Endothelial cell (in vitro differentiated cells): ENCODE measurements at places on chromosomes 11 and 22. TPM values are rescaled to one million over a fixed set of nuclear protein-coding genes. Genes with fewer than 3 reads are reported as not detected.

GRCh38 chr11:133053124-133053776 is 479.1 kb downstream of the OPCML start:
- DNase-seq: no peak
- no peak overlapping the region for H3K27ac ChIP-seq
- H3K36me3 ChIP-seq: no peaks in the 10 kb centered on the region

GRCh38 chr11:34570584-34570983 is 50.3 kb upstream of the EHF start:
- H3K4me3 ChIP-seq: no peak overlapping the region
- DNase-seq: no peak
- H3K36me3 ChIP-seq: no peaks in the 10 kb centered on the region
- no peak overlapping the region for H3K27ac ChIP-seq
- H3K4me1 ChIP-seq: no peaks in the 10 kb centered on the region
- H3K27me3 ChIP-seq: peaks cover 2% of the 10 kb centered on the region

- H3K36me3 ChIP-seq: no peaks in the 10 kb centered on the region
- H3K4me1 ChIP-seq: no peaks in the 10 kb centered on the region
- no peaks in the 10 kb centered on the region for H3K27me3 ChIP-seq
- no peak overlapping the region for H3K27ac ChIP-seq
Observed at GRCh38 chr11:129710423-129710822, 105.2 kb upstream of the TMEM45B start.

- peaks cover 13% of the 10 kb centered on the region for H3K27me3 ChIP-seq
- H3K4me3 ChIP-seq: no peak overlapping the region
- no peak overlapping the region for H3K27ac ChIP-seq
- no peaks in the 10 kb centered on the region for H3K36me3 ChIP-seq
Observed at GRCh38 chr11:116725434-116726221, 47.2 kb downstream of the BUD13 start.

GRCh38 chr22:29916007-29916544 is 33.1 kb downstream of the MTMR3 start:
- H3K4me1 ChIP-seq: peaks cover 6% of the 10 kb centered on the region
- peaks cover 1% of the 10 kb centered on the region for H3K27me3 ChIP-seq
- no peak for DNase-seq
- H3K36me3 ChIP-seq: no peaks in the 10 kb centered on the region

GRCh38 chr11:111413849-111414248 is 34.8 kb upstream of the POU2AF1 start:
- no peak for DNase-seq
- H3K36me3 ChIP-seq: no peaks in the 10 kb centered on the region
- peaks cover 16% of the 10 kb centered on the region for H3K4me1 ChIP-seq
- peaks cover 5% of the 10 kb centered on the region for H3K27me3 ChIP-seq
- H3K4me3 ChIP-seq: no peak overlapping the region
- H3K27ac ChIP-seq: no peak overlapping the region

- H3K27ac ChIP-seq: no peak overlapping the region
- no peak for DNase-seq
- no peak overlapping the region for H3K4me3 ChIP-seq
- H3K4me1 ChIP-seq: peaks cover 10% of the 10 kb centered on the region
- H3K36me3 ChIP-seq: peaks cover 11% of the 10 kb centered on the region
Observed at GRCh38 chr11:19994672-19995071, 165.6 kb downstream of the DBX1 start.

DNA sequence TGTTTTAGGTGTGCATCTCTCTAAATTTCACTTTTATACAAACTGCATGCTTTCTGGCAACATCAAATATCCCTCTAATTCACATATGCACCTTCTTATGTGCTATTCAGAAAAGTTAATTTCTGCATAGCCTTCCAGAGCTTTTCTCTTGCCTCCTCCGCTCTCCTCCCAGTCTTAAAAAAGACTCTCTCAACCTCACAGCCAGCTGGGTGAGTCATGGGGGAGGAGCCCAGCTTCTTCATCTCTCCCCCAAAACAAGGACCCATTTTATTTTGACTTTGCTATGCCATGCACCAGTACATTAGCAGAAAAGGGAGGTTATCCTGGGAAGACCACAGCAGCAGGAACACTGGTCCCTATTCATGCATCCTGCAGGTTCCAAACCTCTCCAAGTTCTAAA is 234.4 kb downstream of the KCNA4 start:
- no peak for DNase-seq
- no peaks in the 10 kb centered on the region for H3K36me3 ChIP-seq
- no peak overlapping the region for H3K27ac ChIP-seq
- peaks cover 5% of the 10 kb centered on the region for H3K4me1 ChIP-seq
- H3K4me3 ChIP-seq: no peak overlapping the region
- H3K27me3 ChIP-seq: no peaks in the 10 kb centered on the region

DNA sequence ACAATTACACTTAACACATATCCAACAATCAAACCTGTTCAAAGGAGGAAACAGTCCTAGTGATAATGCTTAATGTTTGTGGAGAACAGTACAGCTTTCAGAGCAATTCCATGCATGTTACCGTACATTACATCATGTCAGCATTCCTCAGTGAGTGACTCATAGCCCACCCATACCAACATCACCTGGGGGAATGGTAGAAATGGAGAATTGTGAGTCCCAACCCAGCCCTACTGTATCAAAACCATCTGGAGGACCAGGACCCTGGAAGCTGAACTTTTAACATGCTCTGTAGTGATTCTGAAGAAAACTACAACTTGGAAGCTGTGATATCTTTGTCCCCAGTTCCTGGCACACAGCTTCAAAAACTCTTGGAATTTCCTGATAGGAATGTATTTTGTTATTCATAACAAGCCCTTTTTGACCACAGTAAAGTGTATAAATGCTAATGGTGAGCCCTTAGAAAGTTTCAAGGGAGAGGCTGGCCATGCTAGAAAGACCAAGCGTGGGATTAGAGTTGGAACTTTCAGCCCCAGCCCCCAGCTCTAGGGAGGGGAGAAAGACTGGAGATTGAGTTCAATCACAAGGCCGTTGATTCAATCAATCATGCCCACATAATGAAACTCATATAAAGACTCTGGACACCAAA is 301.1 kb downstream of the BUD13 start:
- no peak overlapping the region for H3K4me3 ChIP-seq
- no peak overlapping the region for H3K27ac ChIP-seq
- no peaks in the 10 kb centered on the region for H3K36me3 ChIP-seq

GRCh38 chr11:95084509-95084908 is 5.1 kb upstream of the ENDOD1 start:
- no peak overlapping the region for H3K27ac ChIP-seq
- peaks cover 8% of the 10 kb centered on the region for H3K27me3 ChIP-seq
- H3K4me3 ChIP-seq: no peak overlapping the region
- no peaks in the 10 kb centered on the region for H3K36me3 ChIP-seq
- H3K4me1 ChIP-seq: peaks cover 9% of the 10 kb centered on the region
- no peak for DNase-seq

DNA sequence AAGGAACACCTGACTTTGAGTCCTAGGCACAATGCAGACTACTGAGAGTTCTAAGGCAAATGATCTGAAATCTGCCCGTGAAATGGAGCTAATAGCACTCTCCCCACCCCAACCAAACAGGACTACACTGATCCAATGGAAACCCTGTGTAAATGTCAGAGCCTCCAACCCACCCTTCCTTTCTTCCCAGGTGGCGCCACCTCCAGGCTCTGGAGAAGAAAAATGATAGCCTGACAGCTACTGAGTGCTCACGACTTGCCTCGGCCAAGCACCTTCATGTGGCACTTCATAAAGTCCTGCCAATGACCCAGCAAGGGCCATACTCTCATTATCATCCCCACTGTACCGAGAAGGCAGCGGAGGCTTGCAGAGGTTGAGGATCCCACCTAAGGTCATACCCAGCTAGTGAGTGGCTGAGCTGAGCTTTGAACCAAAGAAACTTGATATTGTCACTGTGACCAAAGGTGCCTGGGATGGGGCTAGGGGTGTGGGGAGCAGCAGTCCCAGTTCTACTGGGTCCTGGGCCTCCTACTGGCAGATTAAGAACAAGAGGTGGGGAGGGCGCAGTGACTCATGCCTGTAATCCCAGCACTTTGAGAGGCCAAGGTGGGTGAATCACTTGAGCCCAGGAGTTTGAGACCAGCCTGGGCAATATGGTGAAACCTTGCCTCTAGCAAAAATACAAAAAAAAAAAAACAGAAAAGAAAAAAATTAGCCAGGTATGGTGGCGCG is 20.5 kb downstream of the TST start:
- H3K27me3 ChIP-seq: peaks cover 5% of the 10 kb centered on the region
- peaks cover 3% of the 10 kb centered on the region for H3K36me3 ChIP-seq
- no peaks in the 10 kb centered on the region for H3K4me1 ChIP-seq
- no peak for DNase-seq

GRCh38 chr22:26922806-26923205 is 265.4 kb downstream of the MIAT start:
- no peaks in the 10 kb centered on the region for H3K27me3 ChIP-seq
- H3K4me1 ChIP-seq: no peaks in the 10 kb centered on the region
- H3K27ac ChIP-seq: no peak overlapping the region
- no peaks in the 10 kb centered on the region for H3K36me3 ChIP-seq
- no peak overlapping the region for H3K4me3 ChIP-seq
- DNase-seq: peak; percentile 28

GRCh38 chr22:25668437-25668836 is 73.6 kb upstream of the MYO18B start:
- H3K27ac ChIP-seq: no peak overlapping the region
- H3K36me3 ChIP-seq: no peaks in the 10 kb centered on the region
- DNase-seq: no peak
- H3K4me3 ChIP-seq: no peak overlapping the region
- peaks cover 9% of the 10 kb centered on the region for H3K4me1 ChIP-seq

GRCh38 chr11:117918366-117919255 is 10.6 kb downstream of the TMPRSS13 start:
- no peak overlapping the region for H3K27ac ChIP-seq
- DNase-seq: no peak
- H3K4me1 ChIP-seq: no peaks in the 10 kb centered on the region

- no peaks in the 10 kb centered on the region for H3K36me3 ChIP-seq
- no peak overlapping the region for H3K27ac ChIP-seq
- DNase-seq: peak; percentile 47
- peaks cover 2% of the 10 kb centered on the region for H3K4me1 ChIP-seq
Observed at GRCh38 chr11:70226967-70227366, 23.9 kb downstream of the FADD start.

- H3K36me3 ChIP-seq: no peaks in the 10 kb centered on the region
- H3K27ac ChIP-seq: no peak overlapping the region
- peak; percentile 28 for DNase-seq
- peaks cover 6% of the 10 kb centered on the region for H3K4me1 ChIP-seq
- H3K27me3 ChIP-seq: peaks cover 2% of the 10 kb centered on the region
Observed at GRCh38 chr11:15276621-15277020, 161.9 kb downstream of the INSC start.

DNA sequence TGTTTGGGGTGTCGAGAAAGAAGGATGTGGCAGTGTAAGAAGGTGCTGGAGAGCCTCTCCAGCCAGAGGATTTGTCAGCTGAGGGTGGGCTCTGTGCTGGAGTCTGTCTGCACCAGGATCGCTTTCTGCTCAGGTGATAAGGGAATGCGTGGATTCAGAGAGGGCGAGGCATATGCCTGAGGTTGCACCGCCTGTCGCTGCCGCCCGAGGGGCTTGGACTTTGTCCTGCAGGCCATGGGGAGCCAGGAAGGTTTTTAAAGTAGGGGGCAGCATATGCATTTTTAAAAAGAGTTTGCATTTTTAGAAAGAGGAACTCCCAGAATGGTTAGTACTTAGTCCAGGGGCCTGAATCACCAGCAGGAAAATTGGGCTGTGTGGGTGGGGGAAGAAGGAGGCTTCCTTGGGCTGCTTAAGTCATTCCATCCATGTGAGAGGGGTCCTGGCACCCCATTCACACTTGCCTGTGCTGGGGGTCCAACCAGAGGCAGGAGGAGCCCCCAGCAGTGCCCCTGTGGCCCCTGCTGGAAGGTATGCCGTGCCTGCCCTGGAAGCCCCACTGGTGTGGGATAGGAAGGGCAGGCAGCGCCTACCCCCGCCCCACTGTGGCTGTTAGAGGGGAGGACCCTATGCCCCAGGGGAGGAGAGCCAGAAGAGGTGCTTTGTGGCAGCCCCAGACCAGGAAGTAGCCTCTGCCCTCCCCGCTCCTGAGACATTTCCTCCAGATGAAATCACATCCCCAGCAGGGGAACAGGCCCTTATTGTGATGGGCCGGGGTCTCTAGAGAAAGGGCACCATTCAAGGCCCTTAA is 35.8 kb upstream of the MYRF start:
- H3K27ac ChIP-seq: no peak overlapping the region
- H3K4me3 ChIP-seq: peak overlapping the region; percentile 8
- H3K27me3 ChIP-seq: peaks cover 5% of the 10 kb centered on the region
- H3K4me1 ChIP-seq: peaks cover 17% of the 10 kb centered on the region

GRCh38 chr11:122897606-122898210 is 15.1 kb downstream of the JHY start:
- no peak for DNase-seq
- peaks cover 4% of the 10 kb centered on the region for H3K27me3 ChIP-seq
- no peak overlapping the region for H3K27ac ChIP-seq
- H3K4me1 ChIP-seq: peaks cover 10% of the 10 kb centered on the region
- no peak overlapping the region for H3K4me3 ChIP-seq
- H3K36me3 ChIP-seq: no peaks in the 10 kb centered on the region

- H3K36me3 ChIP-seq: no peaks in the 10 kb centered on the region
- H3K27ac ChIP-seq: no peak overlapping the region
- no peak overlapping the region for H3K4me3 ChIP-seq
- H3K27me3 ChIP-seq: no peaks in the 10 kb centered on the region
- H3K4me1 ChIP-seq: no peaks in the 10 kb centered on the region
- DNase-seq: no peak
Observed at GRCh38 chr11:31671681-31672080, 139.4 kb downstream of the PAX6 start.

DNA sequence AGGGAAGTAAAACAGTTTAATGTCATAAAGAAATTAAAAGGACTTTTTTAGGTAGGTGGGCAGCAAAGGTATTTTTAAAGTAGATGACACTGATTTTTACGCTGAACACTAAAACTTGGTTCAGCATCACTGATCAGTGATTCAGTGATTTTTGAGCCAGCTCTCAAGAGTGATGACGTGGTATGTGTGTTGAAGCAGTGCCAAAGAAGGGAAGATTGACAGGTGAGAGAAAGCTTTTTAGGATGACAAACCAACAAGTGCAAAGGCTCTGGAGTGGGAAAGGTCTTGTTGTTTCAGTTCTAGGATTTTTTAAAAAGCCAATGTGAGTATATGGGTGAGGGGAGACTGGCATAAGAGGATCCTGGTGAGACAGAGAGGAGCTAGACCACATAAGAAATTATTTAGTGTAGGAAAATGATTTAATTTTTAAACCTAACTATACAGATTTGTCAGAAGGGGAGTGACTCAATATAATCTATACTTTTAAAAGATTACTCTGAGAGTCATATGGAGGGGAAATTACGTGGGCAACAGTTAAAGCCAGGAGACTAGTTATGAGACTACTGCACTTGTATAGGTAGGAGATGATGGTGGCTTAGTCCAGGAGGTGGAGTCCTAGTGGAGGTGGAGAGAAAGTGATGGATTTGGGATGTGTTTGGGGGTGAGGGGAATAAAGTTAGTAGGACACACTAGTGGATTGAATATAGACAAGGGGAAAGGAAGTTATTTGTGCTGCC is 17.6 kb upstream of the CALCB start:
- H3K27me3 ChIP-seq: no peaks in the 10 kb centered on the region
- no peak overlapping the region for H3K4me3 ChIP-seq
- no peaks in the 10 kb centered on the region for H3K36me3 ChIP-seq
- H3K27ac ChIP-seq: no peak overlapping the region
- H3K4me1 ChIP-seq: no peaks in the 10 kb centered on the region
- no peak for DNase-seq

The USP47 gene
- 45.1 TPM for total RNA-seq

The MPPED1 gene
- 0.18 TPM for total RNA-seq

The GUCY1A2 gene
- 0.10 TPM for total RNA-seq

The OR51E2 gene
- not detected for total RNA-seq

The GRM5 gene
- total RNA-seq: 0.28 TPM

The CNGA4 gene
- not detected for total RNA-seq

The UPK3A gene
- total RNA-seq: not detected

The MS4A13 gene
- not detected for total RNA-seq

The CDC42BPG gene
- 4.1 TPM for total RNA-seq

The ENTHD1 gene
- total RNA-seq: not detected

The SAC3D1 gene
- total RNA-seq: 4.8 TPM

The OR5AR1 gene
- not detected for total RNA-seq
